HCEC 1CT (cell line): ENCODE measurements at places on chromosomes 5 and 9.

- DNase-seq: peak; percentile 49
These were observed 26.9 kb upstream of the ADAM19 start for GRCh38 chr5:157602505-157602904.

DNA sequence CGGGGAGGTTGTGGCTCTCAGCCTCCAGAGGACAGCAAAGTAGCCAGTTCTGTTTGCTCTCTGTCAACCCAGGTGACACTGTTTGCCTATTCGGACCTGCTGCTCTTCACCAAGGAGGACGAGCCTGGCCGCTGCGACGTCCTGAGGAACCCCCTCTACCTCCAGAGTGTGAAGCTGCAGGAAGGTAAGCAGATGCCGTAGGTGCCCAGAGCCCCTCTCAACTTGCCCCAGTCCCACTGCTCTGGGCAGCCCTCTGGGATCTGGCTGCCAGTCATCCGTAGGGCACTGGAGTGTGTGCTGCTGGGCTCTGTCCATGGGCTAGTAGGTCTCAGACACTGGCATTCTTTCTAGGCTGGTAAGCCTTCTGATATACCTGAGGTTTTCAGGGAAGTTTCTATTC lies 59.3 kb downstream of the RGS3 start:
- DNase-seq: no peak

DNA sequence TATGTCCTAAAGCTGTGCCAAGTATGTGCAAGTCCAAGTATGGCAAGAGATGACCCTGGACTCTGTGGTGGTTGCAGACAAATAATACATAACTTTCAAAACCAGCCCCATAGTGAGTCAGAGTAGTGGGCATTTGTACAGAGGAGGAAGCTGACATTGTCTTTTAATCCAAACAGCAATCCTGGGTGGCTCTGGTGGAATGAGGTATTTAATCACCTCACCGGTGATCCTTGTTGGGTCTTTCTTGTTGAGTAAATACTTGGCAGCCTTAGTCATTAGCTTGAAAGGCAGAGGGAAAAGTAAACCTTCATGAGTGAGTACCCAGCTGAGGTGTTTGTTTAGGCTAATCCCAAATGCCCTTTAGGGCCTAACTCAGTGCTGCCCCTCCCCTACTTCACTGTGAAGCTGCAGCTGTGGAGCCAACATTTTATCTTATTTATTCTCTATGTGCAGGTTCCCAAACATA lies 148.7 kb upstream of the SLC12A2 start:
- DNase-seq: peak; percentile 59

DNA sequence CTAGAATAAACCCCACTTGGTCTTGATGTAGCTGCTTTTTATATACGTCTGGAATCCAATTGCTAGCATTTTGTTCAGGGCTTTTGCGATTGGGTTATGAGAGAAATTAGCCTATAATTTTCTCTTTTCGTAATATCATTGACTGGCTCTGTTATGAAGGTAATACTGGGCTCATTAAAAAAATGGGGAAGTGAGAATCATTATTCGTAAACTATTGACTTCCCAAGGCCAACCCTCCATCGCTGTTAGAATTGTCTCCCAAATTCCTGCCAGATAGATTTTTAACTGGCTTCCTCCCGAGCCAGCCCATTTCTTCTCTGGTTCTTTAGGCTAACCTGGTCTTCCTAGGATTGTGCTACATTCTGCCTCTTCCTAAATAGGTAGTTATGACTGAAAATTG lies 35.9 kb upstream of the GRPEL2 start:
- no peak for DNase-seq
